Motor neuron (in vitro differentiated cells): ENCODE measurements at places on chromosomes 16 and 17.

GRCh38 chr16:4682616-4683254 is 10.6 kb upstream of the NUDT16L1 start:
- ATAC-seq: no peak

GRCh38 chr17:82058230-82058854 is 6.6 kb downstream of the GPS1 start:
- ATAC-seq: no peak

DNA sequence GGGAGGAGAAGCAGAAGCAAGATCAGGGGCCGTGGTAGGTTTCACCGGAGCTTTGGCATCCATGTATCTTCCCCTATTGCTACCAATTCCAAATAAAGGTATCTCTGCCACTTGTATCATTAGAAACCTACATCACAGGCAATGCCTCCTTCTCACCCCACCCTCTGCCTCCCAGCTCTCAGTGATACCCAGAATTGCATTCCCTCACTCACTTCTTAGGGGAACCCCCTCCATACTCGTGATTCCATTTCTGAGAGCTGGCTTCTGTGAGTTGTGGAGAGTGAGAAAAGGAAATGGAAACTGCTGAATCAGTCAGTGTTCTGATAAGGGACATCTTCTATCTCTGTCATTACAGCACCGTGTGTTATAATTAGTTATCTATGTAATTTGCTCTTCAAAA is 2.3 kb upstream of the CCL3 start:
- ATAC-seq: no peak

DNA sequence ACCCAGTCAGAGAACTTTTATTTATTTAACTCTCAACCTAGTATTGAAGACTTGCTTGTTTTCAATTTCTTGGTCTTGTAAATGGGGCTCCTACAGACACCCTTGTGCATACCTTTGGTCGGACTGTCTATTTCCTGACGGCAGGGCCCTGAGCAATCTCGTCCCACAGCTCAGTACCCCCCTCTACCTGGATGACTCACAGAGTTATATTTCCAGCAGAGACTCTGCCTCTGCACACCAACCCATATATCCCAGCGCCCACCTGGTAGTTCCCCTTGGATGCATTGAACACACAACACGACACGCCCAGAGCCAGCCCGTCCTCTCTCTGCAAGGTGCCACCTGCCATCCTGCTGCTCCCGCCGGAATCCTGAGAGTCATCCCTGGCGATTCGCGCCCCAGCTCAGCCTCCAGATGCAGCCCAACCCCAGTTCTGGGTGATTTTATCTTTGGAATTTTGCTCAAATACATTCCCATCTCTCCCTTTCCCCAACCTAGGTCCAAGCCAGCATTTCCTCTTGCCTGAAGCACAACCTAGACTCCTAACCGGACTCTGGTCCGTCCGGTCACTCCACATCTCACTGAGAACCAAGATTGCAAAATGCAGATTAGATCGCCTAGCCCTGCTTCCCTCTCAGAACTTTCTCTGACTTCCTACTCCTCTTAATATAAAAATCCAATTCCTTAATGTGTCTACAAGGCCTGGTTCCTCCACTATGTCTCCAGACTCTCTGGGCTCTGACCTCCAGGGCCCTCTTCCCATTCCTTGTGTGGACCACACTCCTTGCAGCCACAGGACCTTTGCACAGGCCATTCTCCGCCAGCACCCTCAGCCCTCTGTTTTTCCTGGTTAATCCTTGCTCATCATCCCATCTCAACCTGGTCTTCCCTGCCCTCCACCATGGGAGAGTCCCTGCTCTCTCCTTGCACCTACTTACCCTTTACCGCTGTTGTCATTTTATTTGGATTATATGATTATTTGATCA is 129.2 kb downstream of the SEC14L1 start:
- ATAC-seq: no peak

GRCh38 chr16:3598236-3598635 is 13.2 kb downstream of the SLX4 start:
- ATAC-seq: no peak

DNA sequence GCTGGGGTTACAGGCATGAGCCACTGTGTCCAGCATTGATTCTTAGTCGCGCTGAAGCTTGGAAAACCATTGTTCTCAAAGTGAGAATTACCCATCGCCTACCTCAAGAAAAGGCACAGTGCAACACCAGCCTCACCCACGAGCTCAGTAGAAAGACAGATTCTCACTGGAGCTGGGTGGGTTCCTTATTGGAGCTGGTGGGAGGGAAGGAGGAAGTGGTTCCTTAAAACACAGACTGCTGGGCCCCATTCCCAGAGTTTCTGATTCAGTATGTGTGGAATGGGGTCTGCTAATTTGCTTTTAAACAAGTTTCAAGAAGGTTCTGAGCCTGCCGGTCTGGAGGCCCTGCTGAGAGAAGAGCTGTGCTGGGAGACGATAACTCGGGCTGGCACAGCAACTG is 264.7 kb downstream of the ENGASE start:
- no peak for ATAC-seq

DNA sequence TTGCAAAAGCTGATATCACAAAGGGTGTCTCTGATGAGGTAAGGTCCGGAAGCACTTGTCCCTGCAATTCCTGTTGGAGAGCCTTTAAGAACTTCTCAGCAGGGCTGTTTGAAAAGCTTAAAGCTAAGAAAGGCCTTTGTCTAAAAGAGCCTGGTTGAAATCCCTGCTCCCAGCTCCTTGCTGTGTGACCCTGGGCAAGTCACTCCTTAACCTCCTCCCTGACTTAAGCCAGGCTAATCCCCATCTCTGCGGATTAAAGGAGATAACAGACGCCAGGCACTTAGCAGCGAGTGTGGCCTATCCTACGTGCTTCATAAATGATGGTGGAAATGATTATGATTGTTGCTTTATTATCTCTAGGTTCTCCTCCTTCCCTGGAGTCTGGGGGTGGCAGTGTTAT is 368.0 kb upstream of the RBFOX1 start:
- no peak for ATAC-seq

DNA sequence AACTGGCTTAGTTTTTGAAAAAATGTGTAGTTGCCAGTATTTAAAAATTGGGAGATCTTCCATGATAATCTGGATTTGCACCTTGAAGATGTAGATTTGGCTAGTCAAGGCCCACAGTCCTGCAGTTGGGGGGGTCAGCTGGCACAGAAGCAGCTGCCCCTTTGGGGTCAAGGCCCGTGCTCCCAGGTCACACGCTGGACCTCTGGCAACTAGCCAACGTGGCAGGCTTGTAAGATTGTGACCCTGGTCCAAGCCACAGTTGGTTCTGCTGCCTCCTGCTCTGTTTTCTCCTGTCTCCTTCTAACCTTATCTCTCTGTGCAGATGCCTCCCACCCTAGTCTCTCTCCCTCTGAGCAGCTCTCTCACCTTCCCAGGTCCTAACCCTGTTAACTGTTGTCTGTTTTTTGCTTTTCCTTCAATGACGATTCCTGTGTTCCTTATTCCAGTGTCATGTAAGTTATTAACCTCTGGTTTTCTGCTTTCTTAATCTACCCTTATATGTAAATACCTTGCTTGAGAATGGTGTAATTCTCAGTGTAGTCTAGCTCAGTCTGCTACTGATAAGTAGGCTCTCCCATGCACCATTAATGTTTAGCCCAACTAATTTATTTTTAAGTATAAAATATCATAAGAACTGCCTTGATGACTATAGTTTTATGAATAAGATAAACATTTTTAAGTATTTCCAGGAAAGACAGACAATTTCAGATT is 27.9 kb downstream of the CLEC16A start:
- ATAC-seq: no peak

- ATAC-seq: peak; percentile 94
Observed at GRCh38 chr16:83137326-83137781, 510.6 kb downstream of the CDH13 start.

DNA sequence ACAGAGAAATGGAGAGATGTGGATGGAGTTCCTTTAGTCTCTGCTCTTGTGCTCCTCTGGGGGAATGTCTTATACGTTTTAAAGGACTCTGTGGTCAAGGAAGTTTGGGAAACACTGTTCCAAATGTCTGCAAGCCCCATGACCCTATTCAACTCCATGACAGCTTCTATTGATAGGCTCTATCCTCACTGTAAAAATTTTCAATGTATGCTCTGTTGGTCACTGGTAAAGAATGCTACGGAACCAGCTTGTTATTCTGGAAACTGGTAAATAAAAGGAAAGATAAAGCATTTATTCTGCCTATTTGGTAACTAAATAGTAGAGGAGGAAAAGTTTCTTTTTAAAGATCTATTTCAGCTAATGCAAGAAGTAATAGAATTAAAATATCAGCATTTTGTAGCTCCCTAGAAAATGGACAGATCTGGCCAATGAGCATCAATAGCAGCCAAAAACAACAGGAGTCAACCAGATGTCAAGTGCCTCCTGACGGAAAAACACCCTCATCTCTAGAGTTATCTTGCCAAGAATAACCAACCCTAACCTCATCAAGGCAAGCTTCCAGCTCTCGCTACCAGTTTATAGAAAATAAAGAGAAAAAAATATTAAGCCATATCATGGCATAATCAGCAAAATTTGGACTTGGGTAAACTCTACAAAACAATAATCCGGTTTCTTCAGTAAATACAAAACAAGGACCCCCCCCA is 16.1 kb downstream of the GDE1 start:
- no peak for ATAC-seq
